ENCODE measurements at places on chromosomes 1 and 21.

DNA sequence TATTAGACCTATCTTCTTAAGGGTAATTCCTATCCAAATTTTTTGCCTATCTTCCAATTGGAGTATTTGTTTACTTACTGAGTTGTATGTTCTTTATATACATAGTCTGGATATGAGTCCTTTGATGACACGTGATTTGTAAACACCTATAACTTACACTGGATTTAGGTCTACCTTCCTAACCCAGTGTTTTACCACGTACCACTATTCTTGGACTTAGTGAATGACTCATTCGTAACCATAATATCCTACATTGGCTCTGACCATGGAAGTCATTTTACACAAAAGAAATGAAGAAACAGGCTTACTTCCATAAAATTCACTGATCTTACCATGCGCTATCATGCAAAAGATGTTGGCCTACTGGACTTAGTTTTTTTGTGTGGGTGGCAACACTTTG, 23.9 kb upstream of the ZZZ3 start:
- no peak overlapping the region for H3K27ac ChIP-seq
- no peaks in the 10 kb centered on the region for H3K4me1 ChIP-seq
- peaks cover 34% of the 10 kb centered on the region for H3K36me3 ChIP-seq
- H3K27me3 ChIP-seq = no peaks in the 10 kb centered on the region
- H3K4me3 ChIP-seq = no peak overlapping the region

GRCh38 chr1:33532250-33532649, 59.8 kb downstream of the ZSCAN20 start:
- H3K36me3 ChIP-seq = no peaks in the 10 kb centered on the region
- no peak overlapping the region for H3K4me3 ChIP-seq
- DNase-seq = no peak
- H3K27ac ChIP-seq = no peak overlapping the region
- no peaks in the 10 kb centered on the region for H3K27me3 ChIP-seq

DNA sequence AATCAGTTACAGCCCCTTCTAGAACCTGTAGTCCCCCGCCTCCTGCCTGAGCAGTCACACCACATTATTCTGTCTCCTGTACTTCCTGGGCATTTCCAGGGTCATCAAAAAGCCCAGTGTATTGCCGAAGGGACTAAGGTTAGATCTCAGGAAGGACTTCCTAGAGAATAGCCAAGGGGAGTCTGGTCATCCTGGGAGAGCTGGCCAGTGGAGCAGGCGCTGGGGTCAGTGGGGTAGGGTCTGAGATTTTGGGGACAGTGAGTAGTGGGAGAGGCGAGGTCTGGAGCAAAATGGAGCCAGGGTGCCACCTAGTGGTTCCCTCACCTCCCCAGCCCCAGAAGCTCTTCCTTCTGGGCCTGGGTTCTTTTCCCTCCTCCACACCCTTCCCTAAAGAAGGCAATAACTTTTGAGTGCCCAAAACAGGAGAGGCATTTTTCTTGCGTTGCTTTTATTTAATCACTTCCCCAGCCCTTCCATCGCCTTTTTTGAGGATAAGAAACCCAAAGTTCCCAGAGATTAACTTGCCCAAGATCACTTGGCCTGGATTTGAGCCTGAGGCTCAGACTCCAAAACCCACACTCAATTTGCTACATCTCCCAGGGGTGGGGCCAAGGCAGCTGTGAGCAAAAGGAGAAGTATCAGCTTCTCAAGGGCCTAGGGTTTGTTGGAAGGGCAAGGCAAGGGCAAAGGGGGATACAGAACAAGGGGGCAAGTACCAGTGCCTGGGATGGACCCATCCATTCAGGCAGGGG, 7.3 kb upstream of the PMVK start:
- no peak overlapping the region for H3K4me3 ChIP-seq
- H3K27ac ChIP-seq = peak overlapping the region; percentile 80
- H3K4me1 ChIP-seq = peaks cover 50% of the 10 kb centered on the region
- H3K27me3 ChIP-seq = no peaks in the 10 kb centered on the region

- no peaks in the 10 kb centered on the region for H3K36me3 ChIP-seq
- H3K4me1 ChIP-seq = no peaks in the 10 kb centered on the region
- H3K4me3 ChIP-seq = no peak overlapping the region
- DNase-seq = no peak
Measured at GRCh38 chr21:16550917-16551741, 821.3 kb downstream of the USP25 start.
